ENCODE measurements at places on chromosomes 2 and 18.

- no peak for DNase-seq
Observed at GRCh38 chr2:40512256-40512655, 60.4 kb upstream of the SLC8A1 start.

GRCh38 chr18:75130591-75131328 is 78.2 kb downstream of the PTGR3 start:
- no peak for DNase-seq

DNA sequence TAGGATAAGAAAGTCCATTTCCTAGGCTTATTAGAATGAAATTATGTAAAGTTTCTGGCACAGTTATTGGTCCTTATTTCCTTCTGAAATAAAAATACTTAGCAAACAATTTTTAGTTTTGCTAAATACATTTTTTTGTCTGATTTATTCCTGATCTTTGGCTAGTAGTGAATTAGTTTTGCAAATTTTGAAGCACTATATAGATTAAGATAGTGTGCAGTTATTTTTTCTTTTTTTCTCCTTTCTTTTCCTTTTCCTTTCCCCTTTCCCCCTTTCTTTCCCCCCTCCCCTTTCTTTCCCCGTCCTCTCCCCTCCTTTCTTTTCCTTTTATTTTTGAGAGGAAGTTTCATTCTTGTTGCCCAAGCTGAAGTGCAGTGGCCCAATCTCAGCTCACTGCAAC is 59.7 kb downstream of the BIRC6 start:
- no peak for DNase-seq

DNA sequence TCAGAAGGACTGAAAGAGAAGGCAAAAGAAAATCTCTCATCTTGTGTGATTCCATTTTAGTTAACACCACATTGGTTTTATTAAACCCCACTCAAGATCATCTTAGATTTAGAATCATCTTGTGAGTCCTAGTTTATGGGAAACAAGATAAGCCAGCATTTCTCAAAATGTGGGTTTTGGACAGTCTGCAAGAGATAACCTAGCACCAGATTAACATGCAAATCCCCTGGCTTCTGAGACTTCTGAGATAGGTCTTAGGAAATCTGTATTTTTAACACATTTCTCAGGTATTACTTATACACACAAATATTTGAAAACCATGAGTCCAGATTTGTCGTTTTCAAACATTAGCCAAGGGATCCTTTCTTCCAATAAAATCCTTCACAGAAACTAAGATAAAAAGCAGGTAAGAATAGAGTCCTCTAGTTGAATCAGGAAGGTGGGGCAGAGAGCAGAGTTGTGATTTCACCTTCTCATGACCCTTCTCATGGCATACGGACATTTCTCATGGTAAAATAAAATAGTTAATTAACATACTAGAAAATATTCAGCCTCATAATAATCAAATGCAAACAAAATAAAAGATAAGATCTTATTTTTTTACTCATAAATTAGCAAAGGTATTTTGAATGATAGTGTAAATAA is 287.2 kb upstream of the FN1 start:
- no peak for DNase-seq

DNA sequence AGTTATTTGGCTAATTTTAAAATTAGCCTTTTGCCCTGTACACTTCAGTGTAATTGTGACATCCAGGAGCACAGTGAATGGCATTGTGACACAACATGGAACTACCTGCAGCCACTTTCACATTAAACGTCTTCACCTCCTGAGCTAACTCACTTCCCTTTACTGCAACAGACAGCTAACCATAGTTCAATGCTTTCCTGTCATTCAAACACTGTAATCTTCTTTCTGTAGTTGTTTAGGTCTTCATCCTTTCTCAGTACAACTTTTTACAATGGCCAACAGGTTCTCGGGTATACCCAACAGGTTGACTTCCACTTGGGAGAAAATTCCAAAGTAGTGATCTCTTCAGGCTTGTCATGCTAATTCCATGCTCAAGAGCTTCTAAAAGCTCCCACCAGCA is 8.6 kb upstream of the AGPS start:
- no peak for DNase-seq

- DNase-seq: no peak
Observed at GRCh38 chr18:43222501-43222900, 54.8 kb downstream of the SYT4 start.
